ENCODE measurements at places on chromosomes 11 and 22. TPM values are rescaled to one million over a fixed set of nuclear protein-coding genes. Genes with fewer than 3 reads are reported as not detected.

The IGSF9B gene
- 73.6 TPM for total RNA-seq

The DEPDC7 gene
- 0.26 TPM for total RNA-seq

The MMP1 gene
- not detected for total RNA-seq

The CELSR1 gene
- total RNA-seq = 0.44 TPM

The SLC29A2 gene
- 14.3 TPM for total RNA-seq

The SLC5A12 gene
- not detected for total RNA-seq

The CYTH4 gene
- total RNA-seq = 49.5 TPM

The GGTLC3 gene
- total RNA-seq = not detected

GRCh38 chr11:60594998-60595642, 79.9 kb downstream of the MS4A13 start:
- no peak overlapping the region for H3K4me3 ChIP-seq
- no peak overlapping the region for H3K27ac ChIP-seq
- no peaks in the 10 kb centered on the region for H3K36me3 ChIP-seq

GRCh38 chr11:3903207-3903896, 47.9 kb downstream of the STIM1 start:
- peaks cover 61% of the 10 kb centered on the region for H3K4me1 ChIP-seq
- H3K27me3 ChIP-seq = no peaks in the 10 kb centered on the region
- no peak overlapping the region for H3K4me3 ChIP-seq
- no peak overlapping the region for H3K27ac ChIP-seq

GRCh38 chr11:9763301-9763700, 99.4 kb downstream of the SWAP70 start:
- DNase-seq = no peak
- peaks cover 2% of the 10 kb centered on the region for H3K27me3 ChIP-seq
- no peak overlapping the region for H3K4me3 ChIP-seq
- H3K4me1 ChIP-seq = peaks cover 34% of the 10 kb centered on the region

DNA sequence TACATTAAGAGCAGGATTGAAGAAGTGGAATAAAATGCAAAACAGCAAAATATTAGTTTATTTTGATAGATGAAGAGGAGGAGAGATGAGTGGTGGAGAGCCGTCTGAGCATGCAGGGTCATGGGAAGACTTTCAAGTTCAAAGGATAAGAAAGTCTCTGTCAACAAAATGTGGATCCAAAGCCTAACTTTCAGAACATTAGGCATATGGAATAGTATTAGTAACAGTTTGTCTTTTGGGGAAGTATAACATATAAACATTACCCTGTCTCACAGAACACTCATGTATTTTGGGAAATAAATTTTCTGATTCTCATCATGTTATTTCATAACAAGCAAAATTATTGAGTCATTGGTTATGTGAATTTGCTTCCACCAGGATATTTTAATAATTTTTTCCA, 104.3 kb upstream of the CEP126 start:
- no peak overlapping the region for H3K4me3 ChIP-seq
- H3K36me3 ChIP-seq = no peaks in the 10 kb centered on the region
- DNase-seq = no peak
- H3K27ac ChIP-seq = no peak overlapping the region

DNA sequence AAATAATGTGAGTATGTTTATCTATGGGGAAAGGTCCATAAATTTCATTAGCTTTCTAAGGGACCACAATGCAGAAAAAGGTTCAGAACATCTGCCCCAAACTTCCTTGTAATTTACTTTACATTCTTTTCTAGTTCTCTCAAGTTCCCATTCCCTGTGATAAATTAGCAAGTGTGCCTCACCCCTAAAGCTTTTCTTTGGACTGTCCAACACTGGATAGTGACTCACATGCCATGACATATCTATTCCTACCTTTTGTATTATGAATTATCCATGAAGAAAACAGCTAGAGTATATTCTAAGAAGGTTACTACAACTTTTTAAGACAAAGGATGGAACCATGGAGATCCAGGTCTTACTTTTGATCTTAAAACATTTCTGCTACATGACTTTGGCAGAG, 1.6 kb downstream of the OR51F1 start:
- peaks cover 1% of the 10 kb centered on the region for H3K27me3 ChIP-seq
- no peak for DNase-seq
- no peak overlapping the region for H3K27ac ChIP-seq
- no peak overlapping the region for H3K4me3 ChIP-seq
- no peaks in the 10 kb centered on the region for H3K4me1 ChIP-seq
- H3K36me3 ChIP-seq = no peaks in the 10 kb centered on the region

GRCh38 chr11:74693531-74693930, 37.7 kb downstream of the CHRDL2 start:
- no peak overlapping the region for H3K27ac ChIP-seq
- H3K4me3 ChIP-seq = no peak overlapping the region

GRCh38 chr22:42969348-42969975, 45.5 kb downstream of the PACSIN2 start:
- H3K27me3 ChIP-seq = no peaks in the 10 kb centered on the region
- peak overlapping the region; percentile 41 for H3K27ac ChIP-seq
- H3K4me3 ChIP-seq = no peak overlapping the region
- DNase-seq = no peak

GRCh38 chr22:45670981-45671782, 452 bp upstream of the ATXN10 start:
- DNase-seq = no peak
- H3K4me1 ChIP-seq = peaks cover 33% of the 10 kb centered on the region
- H3K4me3 ChIP-seq = peak overlapping the region; percentile 86
- peaks cover 8% of the 10 kb centered on the region for H3K27me3 ChIP-seq

DNA sequence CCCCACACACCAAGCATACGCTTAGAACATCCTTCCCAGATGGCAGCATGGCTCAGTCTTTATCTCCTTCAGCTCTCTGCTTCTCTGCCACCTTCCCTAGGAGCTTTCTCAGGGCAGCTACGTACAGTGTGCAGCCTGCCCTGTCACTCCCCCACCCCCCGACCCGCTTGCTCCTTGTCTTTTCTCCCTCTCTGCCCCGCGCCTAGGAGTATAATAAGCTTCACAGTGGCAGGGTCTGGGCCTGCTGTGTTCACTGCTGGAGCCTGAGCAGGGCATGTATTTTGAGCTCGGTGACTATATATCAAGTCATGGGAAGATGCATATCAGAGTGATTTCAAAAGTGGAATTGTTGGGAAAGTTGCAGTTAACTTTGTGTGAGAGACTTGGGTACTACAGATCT, 55.8 kb upstream of the ADSL start:
- H3K4me1 ChIP-seq = peaks cover 51% of the 10 kb centered on the region
- H3K27me3 ChIP-seq = no peaks in the 10 kb centered on the region
- peaks cover 39% of the 10 kb centered on the region for H3K36me3 ChIP-seq
- peak overlapping the region; percentile 65 for H3K4me3 ChIP-seq
- H3K27ac ChIP-seq = peak overlapping the region; percentile 95

DNA sequence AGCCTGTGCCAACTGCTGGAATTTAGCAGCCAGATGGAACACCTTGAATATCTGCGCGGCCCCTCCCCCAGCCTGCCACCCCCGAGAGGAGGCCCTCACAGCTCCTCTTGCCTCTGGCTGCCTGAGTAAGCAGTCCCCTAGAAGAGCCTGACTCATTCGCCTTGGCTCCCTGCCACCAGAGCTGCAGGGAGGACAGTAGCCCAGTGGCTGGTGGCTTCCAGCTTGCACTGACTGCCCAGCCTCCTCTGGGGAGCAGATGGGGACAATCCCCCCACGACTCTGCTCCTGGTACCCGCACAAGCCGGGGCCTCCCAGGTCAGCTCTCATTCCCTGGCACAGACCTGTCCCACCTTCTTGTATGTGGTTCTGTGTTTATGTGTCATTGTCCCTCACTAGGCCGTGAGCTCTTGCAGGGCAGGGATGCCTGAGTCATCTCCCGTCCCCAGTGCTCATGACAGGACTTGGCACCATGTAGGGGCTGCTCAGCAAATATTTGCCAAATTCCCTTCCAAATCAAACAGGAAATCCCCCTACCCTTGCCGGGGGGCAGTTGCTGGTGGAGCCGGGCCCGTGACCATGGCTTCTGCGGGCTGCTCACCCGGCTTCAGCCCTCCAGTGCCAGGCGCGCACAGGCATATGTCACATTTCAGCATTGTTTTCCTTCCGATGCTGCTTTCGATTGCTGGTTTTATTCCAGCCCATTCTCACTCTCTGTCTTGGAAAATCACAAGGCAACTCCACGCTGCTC, 43.6 kb downstream of the CACNG2 start:
- no peak overlapping the region for H3K27ac ChIP-seq
- no peaks in the 10 kb centered on the region for H3K36me3 ChIP-seq
- no peak overlapping the region for H3K4me3 ChIP-seq
- H3K4me1 ChIP-seq = no peaks in the 10 kb centered on the region
- H3K27me3 ChIP-seq = peaks cover 9% of the 10 kb centered on the region
- DNase-seq = no peak

DNA sequence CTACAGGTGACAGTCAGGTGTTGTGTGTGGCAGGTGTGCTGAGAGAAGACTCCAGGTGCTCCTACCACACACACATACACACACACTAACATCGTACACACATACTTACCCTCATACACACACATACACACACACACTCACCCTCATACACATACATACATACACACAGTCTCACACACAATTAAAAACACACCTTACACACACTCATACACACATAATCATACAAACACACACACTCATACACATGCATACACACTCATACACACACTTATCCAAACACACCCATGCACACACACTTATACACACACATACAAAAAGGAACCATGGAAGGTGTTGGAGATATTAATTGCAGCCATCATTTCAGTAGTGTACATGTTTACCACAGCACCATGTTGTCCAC, 4.6 kb downstream of the KRTAP5-3 start:
- H3K4me3 ChIP-seq = no peak overlapping the region
- H3K36me3 ChIP-seq = no peaks in the 10 kb centered on the region
- no peak for DNase-seq
- H3K4me1 ChIP-seq = no peaks in the 10 kb centered on the region
- H3K27me3 ChIP-seq = peaks cover 32% of the 10 kb centered on the region

DNA sequence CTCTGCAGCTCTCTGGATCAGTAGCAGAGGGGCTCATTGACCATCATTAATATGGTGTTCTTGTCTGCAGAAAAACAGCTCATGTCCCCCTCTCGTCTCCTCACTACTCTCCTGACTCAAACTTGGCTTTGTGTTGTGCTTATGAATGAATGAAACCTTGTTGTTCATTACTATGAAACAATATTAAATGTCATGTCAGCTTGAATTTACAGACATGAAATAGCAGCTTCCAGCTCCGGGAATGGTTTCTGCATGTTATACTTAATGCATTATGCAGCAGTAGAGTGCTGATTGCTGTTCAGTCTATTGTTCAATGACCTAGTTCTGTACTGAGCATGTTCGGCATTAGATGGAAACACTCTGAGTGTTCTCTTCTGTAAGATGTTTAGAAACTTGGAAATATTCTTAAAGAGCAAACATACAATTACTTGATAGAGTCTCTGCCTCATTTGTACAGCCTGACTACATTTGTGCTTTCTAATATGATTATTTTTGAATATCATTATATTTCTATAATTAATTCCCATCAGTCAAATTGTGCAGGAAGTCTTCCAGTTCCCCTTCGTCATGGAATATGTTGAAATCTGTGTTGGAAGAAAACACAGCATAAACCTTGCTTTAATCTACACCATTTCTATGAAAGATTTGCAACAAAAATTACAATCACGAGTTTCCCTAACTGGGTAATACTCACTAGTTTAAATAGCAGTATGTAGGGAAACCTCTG, 340.4 kb downstream of the SOX6 start:
- H3K4me3 ChIP-seq = no peak overlapping the region
- H3K36me3 ChIP-seq = no peaks in the 10 kb centered on the region
- H3K27me3 ChIP-seq = no peaks in the 10 kb centered on the region
- H3K4me1 ChIP-seq = no peaks in the 10 kb centered on the region
- DNase-seq = no peak

DNA sequence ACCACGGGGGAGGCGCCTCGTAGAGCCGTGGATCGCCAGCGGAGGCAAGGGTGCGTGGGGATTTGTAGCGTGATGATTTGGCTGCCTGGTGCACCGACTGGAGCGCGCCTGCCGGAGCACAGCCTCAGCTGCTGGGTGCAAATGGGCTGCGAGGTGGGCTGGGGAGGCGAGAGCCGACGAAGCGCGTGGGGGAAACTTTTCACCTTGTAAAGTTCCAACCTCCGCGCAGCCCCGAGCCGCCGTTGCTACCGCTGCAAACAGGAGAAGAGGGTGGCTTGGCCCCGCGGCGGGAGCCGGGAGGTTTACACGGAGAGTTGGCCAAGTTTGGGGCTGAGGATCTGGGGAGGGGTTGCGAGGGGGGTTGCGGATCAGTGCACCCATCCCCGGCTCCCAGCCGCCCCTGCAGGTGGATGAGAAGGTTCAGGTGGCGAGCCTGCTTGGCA, 528 bp downstream of the FAT3 start:
- H3K27me3 ChIP-seq = peaks cover 33% of the 10 kb centered on the region
- H3K4me1 ChIP-seq = no peaks in the 10 kb centered on the region
- no peak overlapping the region for H3K4me3 ChIP-seq
- no peaks in the 10 kb centered on the region for H3K36me3 ChIP-seq

DNA sequence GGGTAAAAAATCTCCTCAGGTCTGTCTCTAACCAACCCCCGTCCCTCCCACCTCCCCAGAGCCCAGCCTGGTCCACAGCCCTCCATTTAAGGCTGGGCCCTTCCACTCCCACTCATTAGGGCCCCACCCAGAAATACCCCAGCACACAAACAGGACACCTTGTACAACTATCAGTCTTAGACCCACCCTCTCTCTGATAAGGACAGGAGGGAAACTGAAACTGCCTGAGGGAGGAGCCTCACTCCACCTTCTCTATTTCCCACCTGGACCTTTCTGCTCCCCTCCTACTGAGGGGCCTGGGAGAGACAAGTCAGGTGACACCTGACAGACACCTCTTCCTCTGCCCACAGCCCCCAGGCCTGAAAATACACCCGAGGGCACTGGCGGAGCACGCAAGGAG, 90.2 kb downstream of the PLEKHA7 start:
- peaks cover 63% of the 10 kb centered on the region for H3K27me3 ChIP-seq
- DNase-seq = no peak

- H3K4me3 ChIP-seq = no peak overlapping the region
- H3K27ac ChIP-seq = no peak overlapping the region
- no peaks in the 10 kb centered on the region for H3K27me3 ChIP-seq
- peaks cover 5% of the 10 kb centered on the region for H3K4me1 ChIP-seq
- peaks cover 7% of the 10 kb centered on the region for H3K36me3 ChIP-seq
These were observed 26.4 kb downstream of the VPS37C start for GRCh38 chr11:61134801-61135257.

GRCh38 chr11:120655589-120655988, 144.0 kb downstream of the GRIK4 start:
- peaks cover 2% of the 10 kb centered on the region for H3K27me3 ChIP-seq
- H3K4me1 ChIP-seq = no peaks in the 10 kb centered on the region
- no peak for DNase-seq
- no peaks in the 10 kb centered on the region for H3K36me3 ChIP-seq
- H3K27ac ChIP-seq = no peak overlapping the region

DNA sequence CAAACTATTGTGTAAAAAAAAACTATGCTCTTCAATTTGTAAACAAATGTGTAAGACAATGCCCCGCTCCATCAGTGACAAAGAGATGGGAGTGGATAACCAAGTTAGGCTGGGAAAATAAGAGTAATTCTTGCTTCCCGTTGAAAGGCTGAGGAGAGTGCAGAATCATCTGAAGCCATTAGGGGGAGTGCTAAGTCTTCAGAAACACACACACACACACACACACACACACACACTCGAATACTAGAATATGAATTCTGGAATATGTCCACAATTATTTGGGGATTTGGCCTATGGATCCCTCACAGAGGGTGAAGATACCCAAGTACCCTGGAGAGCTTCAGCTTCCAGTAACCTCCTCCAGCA, 27.8 kb upstream of the ROBO3 start:
- peaks cover 59% of the 10 kb centered on the region for H3K27me3 ChIP-seq
- H3K36me3 ChIP-seq = peaks cover 5% of the 10 kb centered on the region
- no peak for DNase-seq
- peaks cover 17% of the 10 kb centered on the region for H3K4me1 ChIP-seq
- H3K27ac ChIP-seq = no peak overlapping the region

Measured in activated T-helper 1 cell treated with anti-CD3 and anti-CD28 coated beads, Interleukin-12 subunit alpha, Interleukin-12 subunit beta, Interleukin-2, Interleukin-4 antibody, amounts not matched to agents 30 ng/mL and 10 ng/mL and 1 ng/mL, durations not matched to agents 14 hours and 24 hours and 36 hours (primary cell).